ENCODE measurements at places on chromosomes 2 and 18.

GRCh38 chr2:25125976-25126375 lies 42.4 kb downstream of the POMC start:
- H3K36me3 ChIP-seq, result peaks cover 10% of the 10 kb centered on the region
- DNase-seq, result no peak
- H3K27me3 ChIP-seq, result no peaks in the 10 kb centered on the region
- peaks cover 8% of the 10 kb centered on the region for H3K4me1 ChIP-seq
- H3K27ac ChIP-seq, result no peak overlapping the region

- H3K4me3 ChIP-seq, result no peak overlapping the region
- no peak overlapping the region for H3K27ac ChIP-seq
- H3K27me3 ChIP-seq, result peaks cover 29% of the 10 kb centered on the region
- peaks cover 2% of the 10 kb centered on the region for H3K36me3 ChIP-seq
- DNase-seq, result no peak
Observed at GRCh38 chr2:240998995-240999791, 775 bp downstream of the SNED1 start.

GRCh38 chr2:203175371-203175770 lies 63.4 kb upstream of the CYP20A1 start:
- no peak for DNase-seq
- H3K4me3 ChIP-seq, result no peak overlapping the region
- no peaks in the 10 kb centered on the region for H3K36me3 ChIP-seq
- no peaks in the 10 kb centered on the region for H3K4me1 ChIP-seq
- H3K27me3 ChIP-seq, result no peaks in the 10 kb centered on the region

DNA sequence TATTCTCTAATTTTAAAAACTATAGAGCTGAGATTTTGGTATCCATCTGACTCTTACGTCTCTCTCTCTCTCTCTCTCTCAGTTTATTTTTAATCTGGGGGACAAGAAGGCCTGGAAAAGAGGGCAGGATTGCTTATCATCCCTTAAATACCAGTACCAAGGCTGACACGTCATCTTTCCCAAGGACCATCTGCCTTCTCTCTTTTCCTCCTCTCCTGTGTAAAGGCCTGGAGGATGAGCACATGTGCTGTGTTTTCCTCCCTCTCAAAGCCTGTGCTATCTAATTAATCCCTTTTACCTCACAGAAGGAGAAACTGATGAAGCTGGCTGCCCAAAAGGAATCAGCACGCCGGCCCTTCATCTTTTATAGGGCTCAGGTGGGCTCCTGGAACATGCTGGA lies 7.3 kb downstream of the IL37 start:
- DNase-seq, result no peak
- H3K27me3 ChIP-seq, result peaks cover 4% of the 10 kb centered on the region
- no peaks in the 10 kb centered on the region for H3K4me1 ChIP-seq

GRCh38 chr2:234291765-234292204 lies 205.1 kb downstream of the ARL4C start:
- no peak overlapping the region for H3K27ac ChIP-seq
- DNase-seq, result no peak
- H3K4me1 ChIP-seq, result peaks cover 19% of the 10 kb centered on the region
- H3K4me3 ChIP-seq, result no peak overlapping the region
- no peaks in the 10 kb centered on the region for H3K36me3 ChIP-seq
- no peaks in the 10 kb centered on the region for H3K27me3 ChIP-seq

GRCh38 chr2:96505231-96505889 lies at the start of gene NEURL3:
TSS of gene NEURL3 (minus strand) at chr2:96505357. CDS start at chr2:96505286, 71 bp downstream.
- no peak for DNase-seq
- H3K36me3 ChIP-seq, result no peaks in the 10 kb centered on the region
- H3K27me3 ChIP-seq, result peaks cover 6% of the 10 kb centered on the region
- peak within 1 kb of the TSS; percentile 13 for H3K27ac ChIP-seq

DNA sequence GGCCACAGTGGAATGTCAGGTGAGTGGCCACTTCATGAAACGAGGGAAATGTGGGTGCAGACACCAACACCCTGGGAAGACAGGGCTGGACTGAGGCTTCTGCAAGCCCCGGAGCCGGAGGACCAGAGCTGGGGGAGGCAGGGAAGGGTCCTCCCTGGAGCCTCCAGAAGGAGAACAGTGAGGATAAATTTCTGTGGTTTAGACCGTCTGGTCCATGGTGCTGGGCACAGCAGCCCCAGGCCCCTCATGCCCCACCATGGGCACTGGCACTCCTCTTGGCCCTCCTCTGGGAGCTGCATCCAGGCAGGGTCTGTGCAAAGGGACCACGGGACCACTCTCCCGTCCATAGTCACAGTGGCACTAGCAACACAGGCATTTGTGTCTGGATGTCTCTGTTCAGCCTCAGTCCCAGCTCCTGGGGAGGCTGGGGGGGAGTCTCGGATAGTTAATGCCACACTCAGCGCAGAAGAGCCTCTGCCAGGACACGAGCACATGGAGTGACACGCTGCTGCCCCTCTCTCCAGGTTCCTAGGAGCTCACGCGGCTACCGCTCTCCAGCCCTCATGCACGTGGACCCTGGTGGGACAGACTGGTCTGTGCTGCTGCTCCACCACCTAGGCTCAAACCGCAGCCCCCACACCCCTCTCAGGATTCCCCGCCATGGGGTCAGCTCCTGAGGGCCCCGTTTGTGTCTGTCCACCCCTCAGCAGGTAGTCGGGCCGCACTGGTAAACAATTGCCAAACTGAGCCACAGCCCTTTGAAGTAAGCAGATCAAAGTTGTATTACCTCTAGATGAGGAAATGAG lies 305.9 kb upstream of the SALL3 start:
- no peak overlapping the region for H3K27ac ChIP-seq
- H3K4me1 ChIP-seq, result peaks cover 3% of the 10 kb centered on the region
- H3K27me3 ChIP-seq, result no peaks in the 10 kb centered on the region
- no peak for DNase-seq
- no peaks in the 10 kb centered on the region for H3K36me3 ChIP-seq
